Memory B cell (primary cell): ENCODE measurements at places on chromosomes 4 and X.
A peak's percentile ranks its signal among the peaks of the same experiment; 100 is the strongest.

- DNase-seq: no peak
- no peak overlapping the region for H3K27ac ChIP-seq
- no peaks in the 10 kb centered on the region for H3K36me3 ChIP-seq
- no peaks in the 10 kb centered on the region for H3K4me1 ChIP-seq
These were observed 62.7 kb downstream of the SHROOM2 start for GRCh38 chrX:9848718-9849479.

- peak within 1 kb of the TSS; percentile 97 for H3K27ac ChIP-seq
- no peaks in the 10 kb centered on the region for H3K27me3 ChIP-seq
- peak within 1 kb of the TSS; percentile 100 for H3K4me3 ChIP-seq
- H3K36me3 ChIP-seq: peaks cover 12% of the 10 kb centered on the region
These were observed at the start of gene CCNG2 for GRCh38 chr4:77156912-77157858. TSS of gene CCNG2 (plus strand) at chr4:77157207. CDS start at chr4:77158533, 1,326 bp downstream.

- H3K4me3 ChIP-seq: no peak overlapping the region
- no peak overlapping the region for H3K27ac ChIP-seq
- no peaks in the 10 kb centered on the region for H3K4me1 ChIP-seq
These were observed 172.0 kb downstream of the AASDH start for GRCh38 chr4:56215141-56215783.

DNA sequence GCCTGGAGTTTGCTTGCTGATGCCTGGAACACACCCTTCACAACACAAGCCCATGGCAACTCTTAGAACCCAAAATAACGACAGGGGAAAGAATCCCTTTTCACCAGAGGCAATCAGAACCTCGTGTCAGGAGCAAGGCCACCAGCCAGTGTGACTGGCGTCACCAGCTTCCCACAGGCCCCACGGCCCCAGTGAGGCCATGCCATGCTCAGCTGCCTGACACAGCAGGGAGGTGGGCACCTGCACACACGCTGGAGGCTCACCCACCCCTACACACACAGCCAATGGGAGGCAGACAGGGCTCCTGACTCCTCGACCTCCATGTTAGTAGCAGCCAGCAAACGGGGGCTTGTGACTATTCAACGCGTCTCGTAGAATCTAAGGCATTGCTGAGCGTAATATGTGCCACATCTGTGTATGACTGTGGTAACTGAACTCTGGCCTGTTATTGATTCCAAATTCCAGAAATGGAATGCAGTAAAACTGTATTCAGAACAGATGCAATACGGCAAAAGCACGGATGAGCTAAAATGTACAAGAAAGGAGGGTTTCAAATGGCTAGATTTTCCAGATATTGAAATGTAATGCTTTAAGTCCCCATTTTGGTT lies 28.5 kb downstream of the RNF212 start:
- no peak overlapping the region for H3K4me3 ChIP-seq
- H3K27ac ChIP-seq: no peak overlapping the region
- DNase-seq: no peak
- peaks cover 29% of the 10 kb centered on the region for H3K27me3 ChIP-seq

GRCh38 chr4:156764145-156764544 lies 207.5 kb downstream of the PDGFC start:
- H3K27ac ChIP-seq: no peak overlapping the region
- H3K4me1 ChIP-seq: no peaks in the 10 kb centered on the region
- no peaks in the 10 kb centered on the region for H3K36me3 ChIP-seq
- no peak for DNase-seq

GRCh38 chr4:120007191-120007871 lies 59.3 kb downstream of the MAD2L1 start:
- H3K36me3 ChIP-seq: no peaks in the 10 kb centered on the region
- H3K27me3 ChIP-seq: peaks cover 1% of the 10 kb centered on the region
- no peak overlapping the region for H3K4me3 ChIP-seq
- H3K27ac ChIP-seq: no peak overlapping the region
- H3K4me1 ChIP-seq: no peaks in the 10 kb centered on the region
- no peak for DNase-seq

DNA sequence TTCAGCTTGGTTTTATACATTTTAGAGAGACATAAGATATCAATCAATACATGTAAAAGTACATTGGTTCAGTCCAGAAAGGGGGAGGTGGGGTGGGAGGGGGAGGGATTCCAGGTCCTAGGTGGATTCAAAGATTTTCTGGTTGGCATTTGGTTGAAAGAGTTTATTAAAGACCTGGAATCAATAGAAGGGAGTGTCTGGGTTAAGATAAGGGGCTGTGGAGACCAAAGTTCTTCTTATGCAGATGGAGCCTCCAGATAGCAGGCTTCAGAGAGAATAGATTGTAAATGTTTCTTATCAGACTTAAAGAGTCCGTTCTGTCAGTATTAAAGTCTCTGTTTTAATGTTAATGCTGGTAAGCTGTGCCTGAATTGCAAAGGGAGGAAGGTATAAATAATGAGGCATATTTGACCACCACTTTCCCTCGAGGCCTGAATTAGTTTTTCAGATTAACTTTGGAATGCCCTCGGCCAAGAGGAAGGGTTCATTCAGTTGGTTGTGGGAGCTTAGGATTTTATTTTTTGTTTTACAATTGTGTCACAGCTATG lies 169.9 kb downstream of the AASDH start:
- no peak overlapping the region for H3K4me3 ChIP-seq
- H3K27ac ChIP-seq: no peak overlapping the region
- peaks cover 3% of the 10 kb centered on the region for H3K27me3 ChIP-seq
- no peak for DNase-seq
- no peaks in the 10 kb centered on the region for H3K36me3 ChIP-seq

GRCh38 chrX:85955510-85955909 lies 91.8 kb downstream of the CHM start:
- no peak for DNase-seq
- peaks cover 20% of the 10 kb centered on the region for H3K36me3 ChIP-seq
- H3K4me1 ChIP-seq: no peaks in the 10 kb centered on the region
- no peak overlapping the region for H3K27ac ChIP-seq
- no peak overlapping the region for H3K4me3 ChIP-seq

GRCh38 chr4:121007660-121008059 lies 64.7 kb downstream of the NDNF start:
- no peak for DNase-seq
- H3K4me1 ChIP-seq: no peaks in the 10 kb centered on the region
- H3K36me3 ChIP-seq: no peaks in the 10 kb centered on the region

- H3K4me1 ChIP-seq: no peaks in the 10 kb centered on the region
- no peaks in the 10 kb centered on the region for H3K27me3 ChIP-seq
- no peaks in the 10 kb centered on the region for H3K36me3 ChIP-seq
- no peak overlapping the region for H3K27ac ChIP-seq
- H3K4me3 ChIP-seq: no peak overlapping the region
These were observed 1157.1 kb downstream of the ARAP2 start for GRCh38 chr4:35087218-35087617.

DNA sequence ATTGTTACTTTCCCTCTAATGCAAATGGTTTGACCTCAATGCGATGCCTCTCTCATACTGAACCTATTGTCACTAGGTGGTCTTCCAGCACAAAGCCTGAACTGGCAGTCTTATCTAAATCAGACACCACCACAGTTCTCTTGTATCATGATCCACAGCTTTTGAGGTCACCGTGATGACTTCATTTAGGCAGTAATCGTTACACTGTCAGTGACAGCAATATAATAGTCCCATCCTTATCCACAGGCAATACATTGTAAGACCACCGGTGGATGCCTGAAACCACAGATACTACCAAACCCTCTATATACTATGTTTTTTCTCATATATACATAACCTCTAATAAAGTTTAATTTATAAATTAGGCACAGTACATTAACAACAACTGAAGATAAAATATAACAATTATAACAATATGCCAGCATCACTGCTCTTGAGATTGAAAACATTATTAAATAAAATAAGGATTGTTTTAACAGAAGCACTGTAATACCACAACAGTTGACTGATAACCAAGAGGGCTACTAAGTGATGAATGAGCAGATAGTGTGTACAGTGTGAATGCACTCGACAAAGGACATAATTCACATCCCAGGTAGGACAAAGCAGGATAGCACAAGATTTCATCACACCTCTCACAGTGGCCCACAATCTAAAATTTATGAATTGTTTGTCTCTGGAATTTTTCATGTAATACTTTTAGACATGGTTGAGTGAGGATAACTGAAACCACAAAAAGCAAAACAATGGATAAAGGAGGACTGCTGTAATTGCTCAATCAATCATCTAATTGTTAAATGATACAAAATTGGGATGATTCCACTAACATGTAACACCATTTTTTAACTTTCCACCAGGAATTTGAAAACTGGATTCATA lies 419.4 kb downstream of the CENPC start:
- no peaks in the 10 kb centered on the region for H3K27me3 ChIP-seq
- H3K27ac ChIP-seq: no peak overlapping the region
- H3K4me1 ChIP-seq: no peaks in the 10 kb centered on the region
- no peak overlapping the region for H3K4me3 ChIP-seq
- H3K36me3 ChIP-seq: no peaks in the 10 kb centered on the region
- DNase-seq: no peak

DNA sequence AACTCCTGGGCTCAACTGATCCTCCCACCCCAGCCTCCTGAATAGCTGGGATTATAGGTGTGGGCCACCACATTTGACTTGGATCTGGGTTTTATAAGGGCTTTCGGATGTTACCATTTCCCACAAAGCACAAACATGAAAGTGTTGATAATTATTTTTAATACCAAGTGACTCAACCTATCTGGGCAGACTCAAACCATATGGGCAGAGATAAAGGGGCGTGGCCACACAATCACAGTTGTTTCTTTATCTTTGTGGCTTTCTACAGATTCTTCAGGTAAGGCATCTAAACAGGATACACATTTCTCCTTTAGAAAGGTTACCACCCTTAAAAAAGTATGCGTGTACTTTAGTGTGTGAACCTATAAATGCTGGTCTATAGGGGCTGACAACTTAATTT lies 122.5 kb downstream of the ZNF827 start:
- no peaks in the 10 kb centered on the region for H3K27me3 ChIP-seq
- H3K27ac ChIP-seq: no peak overlapping the region
- no peaks in the 10 kb centered on the region for H3K4me1 ChIP-seq
- DNase-seq: no peak
- no peak overlapping the region for H3K4me3 ChIP-seq
- peaks cover 51% of the 10 kb centered on the region for H3K36me3 ChIP-seq

- no peaks in the 10 kb centered on the region for H3K4me1 ChIP-seq
- no peak overlapping the region for H3K27ac ChIP-seq
- no peaks in the 10 kb centered on the region for H3K27me3 ChIP-seq
These were observed 66.4 kb upstream of the AGA start for GRCh38 chr4:177508662-177509061.

DNA sequence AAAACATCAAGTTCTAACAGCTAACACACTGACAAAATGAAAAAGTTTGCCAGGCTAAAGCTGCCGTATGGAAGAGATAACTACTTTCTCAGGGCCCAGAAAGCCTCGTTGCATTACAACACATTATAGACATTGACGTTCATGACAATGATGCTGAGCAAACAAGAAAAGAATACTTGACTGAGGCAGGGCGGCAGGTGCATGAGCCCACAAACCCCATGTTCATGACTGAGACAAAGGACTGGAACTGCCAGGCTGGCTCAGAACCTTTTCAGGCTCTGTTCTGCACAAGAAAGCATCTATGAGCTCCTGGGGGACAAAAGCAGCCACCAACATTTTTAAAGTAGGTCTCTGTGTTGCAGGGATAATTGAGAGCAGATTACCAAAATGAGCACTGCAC lies 13.6 kb downstream of the TLR6 start:
- no peak overlapping the region for H3K4me3 ChIP-seq
- H3K27ac ChIP-seq: peak overlapping the region; percentile 75
- no peak for DNase-seq
- H3K27me3 ChIP-seq: no peaks in the 10 kb centered on the region
- peaks cover 57% of the 10 kb centered on the region for H3K36me3 ChIP-seq

GRCh38 chr4:26349496-26349895 lies 28.7 kb downstream of the RBPJ start:
- DNase-seq: no peak
- H3K4me3 ChIP-seq: no peak overlapping the region
- H3K27ac ChIP-seq: no peak overlapping the region
- peaks cover 2% of the 10 kb centered on the region for H3K36me3 ChIP-seq
- H3K4me1 ChIP-seq: peaks cover 30% of the 10 kb centered on the region

GRCh38 chr4:84578540-84579402 lies 4.2 kb upstream of the CDS1 start:
- no peaks in the 10 kb centered on the region for H3K36me3 ChIP-seq
- peaks cover 7% of the 10 kb centered on the region for H3K4me1 ChIP-seq
- no peak for DNase-seq

GRCh38 chrX:13428053-13428786 lies 108.4 kb upstream of the ATXN3L start:
- no peak for DNase-seq
- H3K4me1 ChIP-seq: peaks cover 10% of the 10 kb centered on the region
- H3K36me3 ChIP-seq: no peaks in the 10 kb centered on the region
- no peaks in the 10 kb centered on the region for H3K27me3 ChIP-seq

- H3K36me3 ChIP-seq: no peaks in the 10 kb centered on the region
- H3K27ac ChIP-seq: no peak overlapping the region
- peaks cover 9% of the 10 kb centered on the region for H3K4me1 ChIP-seq
- no peak overlapping the region for H3K4me3 ChIP-seq
These were observed 177.9 kb downstream of the AFAP1 start for GRCh38 chr4:7761720-7762119.

DNA sequence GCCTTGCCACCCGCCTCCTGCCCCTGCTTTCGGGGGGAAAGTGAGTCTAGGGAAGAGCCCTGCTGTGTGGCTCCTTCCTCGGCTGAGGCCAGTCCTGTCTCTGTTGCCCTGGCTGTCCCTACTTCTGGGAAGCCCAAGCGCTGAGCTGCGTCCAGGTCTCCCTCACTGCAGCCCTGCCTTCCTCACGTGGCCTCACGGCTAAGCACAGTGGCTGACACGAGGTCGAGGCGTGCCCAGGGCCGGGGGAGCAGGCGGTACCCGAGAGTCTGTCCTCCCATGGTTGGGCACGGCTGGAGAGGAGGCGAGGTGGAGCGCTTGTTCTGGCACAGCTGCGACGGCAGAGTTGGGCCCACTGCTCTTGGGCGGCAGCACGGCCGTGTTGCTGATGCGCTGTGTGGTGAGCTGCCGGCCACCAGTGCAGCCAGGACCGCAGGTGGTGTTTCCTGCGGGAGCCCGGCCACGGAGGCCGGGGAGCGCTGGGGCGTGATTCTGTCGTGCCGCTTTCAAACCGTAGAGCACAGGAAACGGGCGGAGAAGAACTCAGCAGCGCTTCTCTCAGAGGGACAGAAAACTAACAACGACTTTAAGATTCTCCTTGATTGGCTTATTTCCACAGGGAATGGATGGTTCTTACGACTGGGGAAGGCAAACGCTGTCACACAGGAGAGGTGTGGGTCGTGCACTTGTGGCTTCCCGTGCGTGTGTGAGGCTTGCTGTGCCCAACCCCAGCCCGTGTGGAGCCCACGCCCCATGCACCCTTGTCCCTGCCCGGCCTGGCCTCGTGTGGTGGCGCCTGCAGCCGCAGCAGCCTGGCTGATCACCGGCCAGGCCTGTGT lies 21.3 kb downstream of the MAEA start:
- H3K27me3 ChIP-seq: no peaks in the 10 kb centered on the region
- DNase-seq: no peak
- H3K4me3 ChIP-seq: peak overlapping the region; percentile 17

DNA sequence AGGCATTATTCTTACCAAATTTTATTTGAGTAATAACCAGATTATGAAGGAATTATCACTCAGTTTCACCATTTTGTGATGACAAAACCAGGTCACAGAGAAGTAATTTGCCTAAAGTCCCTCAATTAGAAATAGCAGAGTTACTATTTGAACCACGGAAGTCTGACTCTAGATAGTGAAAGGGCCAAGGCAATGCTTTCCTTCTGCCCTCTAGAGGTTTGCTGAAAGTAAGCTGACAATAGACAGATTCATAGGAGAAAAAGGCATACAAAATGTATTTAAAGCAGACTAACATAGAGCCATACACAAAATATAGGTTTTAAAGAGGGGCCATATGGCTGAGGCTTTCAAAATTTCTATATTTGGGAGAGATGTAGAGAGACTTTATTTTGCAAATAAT lies 43.1 kb downstream of the CXXC4 start:
- no peak overlapping the region for H3K27ac ChIP-seq
- H3K4me1 ChIP-seq: no peaks in the 10 kb centered on the region

- no peak overlapping the region for H3K4me3 ChIP-seq
- DNase-seq: no peak
- peaks cover 8% of the 10 kb centered on the region for H3K4me1 ChIP-seq
- no peaks in the 10 kb centered on the region for H3K27me3 ChIP-seq
These were observed 84.4 kb downstream of the HTT start for GRCh38 chr4:3158841-3159240.
